ENCODE measurements at places on chromosomes 12 and 14. TPM values are rescaled to one million over a fixed set of nuclear protein-coding genes. Genes with fewer than 3 reads are reported as not detected.

Gene TMEM233
- not detected for polyA plus RNA-seq

Gene AHSA1
- 134 TPM for polyA plus RNA-seq

Gene CTSG
- polyA plus RNA-seq: not detected

Gene TRIM9
- 0.05 TPM for polyA plus RNA-seq

Gene MCRS1
- 59.6 TPM for polyA plus RNA-seq

Gene RD3L
- polyA plus RNA-seq: not detected

Gene DENR
- polyA plus RNA-seq: 63.6 TPM

Gene MMAB
- 30.2 TPM for polyA plus RNA-seq

Gene SERPINA9
- polyA plus RNA-seq: not detected

Gene CLEC1B
- not detected for polyA plus RNA-seq

Gene LPAR5
- polyA plus RNA-seq: 5.4 TPM
